ENCODE measurements at places on chromosomes 6 and 20.

GRCh38 chr20:4555188-4555890 is 166.4 kb upstream of the PRND start:
- DNase-seq, result peak; percentile 56

GRCh38 chr6:168950858-168951214 is 302.8 kb downstream of the THBS2 start:
- no peak for DNase-seq

GRCh38 chr6:63600136-63600535 is 27.9 kb downstream of the LOC128125822 start:
- no peak for DNase-seq

- no peak for DNase-seq
These were observed 78.7 kb upstream of the TMEM30A start for GRCh38 chr6:75363304-75363703.

- peak; percentile 94 for DNase-seq
These were observed 70.2 kb downstream of the LYRM4 start for GRCh38 chr6:5190507-5190906.

DNA sequence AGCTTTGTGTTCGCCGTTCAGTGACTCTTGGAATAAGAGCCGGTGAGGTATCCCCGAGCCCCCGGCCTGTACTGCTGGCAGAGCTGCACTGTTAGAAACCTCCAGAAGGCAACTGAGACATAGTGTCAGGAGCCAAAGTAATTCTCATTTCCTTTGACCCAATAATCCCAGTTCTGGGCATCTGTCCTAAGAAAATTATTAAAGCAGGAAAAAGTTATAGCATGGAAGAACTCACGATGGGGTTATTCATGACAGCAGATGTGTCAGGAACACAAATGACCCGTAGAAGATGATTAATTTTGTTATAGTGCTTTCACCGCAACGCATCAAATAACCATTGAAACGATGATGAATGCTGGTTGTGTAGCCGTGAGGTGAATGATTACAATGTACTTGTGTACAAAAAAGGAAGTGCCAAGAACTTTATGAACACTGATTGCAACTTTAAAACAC is 20.3 kb downstream of the CYP21A2 start:
- DNase-seq, result peak; percentile 28

GRCh38 chr20:23205211-23205610 is 119.1 kb upstream of the CD93 start:
- no peak for DNase-seq

- no peak for DNase-seq
These were observed 23.2 kb downstream of the HLA-A start for GRCh38 chr6:29965563-29965872.

DNA sequence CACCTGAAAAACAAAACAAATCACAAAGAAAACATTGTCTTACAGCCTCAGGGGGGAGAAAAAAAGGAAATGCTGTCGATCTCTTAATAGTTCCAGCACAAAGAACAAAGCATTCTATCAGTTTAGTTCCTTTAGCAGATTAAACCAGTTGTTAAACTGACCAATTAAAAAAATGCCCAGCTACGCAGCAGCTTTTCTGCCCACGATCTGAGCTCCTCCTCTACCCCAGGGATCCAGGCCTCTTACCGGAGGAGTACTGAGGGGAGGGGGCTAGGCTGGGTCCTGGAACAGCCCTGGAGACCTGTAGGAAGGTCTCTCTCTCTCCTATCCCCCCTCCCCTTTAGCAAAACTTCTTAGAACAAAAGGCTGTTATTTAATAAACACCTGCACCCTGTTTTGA is 13.4 kb downstream of the PTK7 start:
- DNase-seq, result no peak

GRCh38 chr6:52510213-52510562 is 66.7 kb downstream of the TRAM2 start:
- no peak for DNase-seq

- no peak for DNase-seq
These were observed 16.9 kb upstream of the MRGBP start for GRCh38 chr20:62779417-62779685.

- DNase-seq, result no peak
These were observed 7.1 kb downstream of the VEGFA start for GRCh38 chr6:43776799-43777776.

DNA sequence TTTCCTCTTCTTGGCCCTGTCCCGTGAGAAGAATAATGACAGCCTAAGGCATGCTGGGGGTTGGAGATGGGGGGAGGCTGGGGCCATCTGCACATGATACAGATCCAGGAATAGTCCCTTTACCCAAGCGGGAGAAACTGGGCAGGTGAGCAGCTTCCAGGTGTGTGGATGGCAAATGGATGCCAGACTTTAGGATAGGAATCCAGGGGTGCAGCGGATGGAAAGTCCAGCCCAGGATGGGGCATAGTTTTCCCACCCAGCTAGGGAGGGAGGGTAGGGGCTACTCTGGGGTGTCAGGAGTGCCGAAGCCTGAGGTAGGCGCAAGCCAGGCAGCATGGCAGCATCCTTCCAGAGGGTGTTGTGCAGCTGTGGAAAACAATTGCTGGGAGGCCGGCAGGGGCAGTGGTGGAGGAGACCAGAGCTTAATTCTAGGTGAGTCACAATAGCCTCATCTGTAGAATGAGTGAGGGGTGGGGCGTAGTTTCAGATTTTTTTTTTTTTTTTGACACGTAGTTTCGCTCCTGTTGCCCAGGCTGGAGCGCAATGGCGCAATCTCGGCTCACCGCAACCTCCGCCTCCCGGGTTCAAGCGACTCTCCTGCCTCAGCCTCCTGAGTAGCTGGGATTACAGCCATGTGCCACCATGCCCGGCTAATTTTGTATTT is 15.4 kb upstream of the FAM110A start:
- no peak for DNase-seq

DNA sequence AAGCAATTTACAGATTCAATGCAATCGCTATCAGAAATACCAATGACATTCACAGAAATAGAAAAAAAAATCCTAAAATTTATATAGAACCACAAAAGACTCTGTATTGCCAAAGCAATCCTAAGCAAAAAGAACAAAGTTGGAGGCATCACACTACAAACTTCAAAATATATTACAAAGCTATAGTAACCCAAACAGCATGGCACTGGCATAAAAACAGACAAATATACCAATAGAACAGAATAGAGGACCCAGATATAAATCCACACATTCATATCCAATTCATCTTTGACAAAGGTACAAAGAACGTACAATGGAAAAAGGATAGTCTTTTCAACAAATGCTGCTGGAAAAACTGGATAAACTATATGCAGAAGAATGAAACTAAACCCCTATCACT is 11.6 kb upstream of the NELFCD start:
- DNase-seq, result no peak

GRCh38 chr6:3336066-3336786 is 77.5 kb downstream of the PSMG4 start:
- no peak for DNase-seq

GRCh38 chr6:107082045-107082444 is 33.3 kb downstream of the BEND3 start:
- DNase-seq, result peak; percentile 7

DNA sequence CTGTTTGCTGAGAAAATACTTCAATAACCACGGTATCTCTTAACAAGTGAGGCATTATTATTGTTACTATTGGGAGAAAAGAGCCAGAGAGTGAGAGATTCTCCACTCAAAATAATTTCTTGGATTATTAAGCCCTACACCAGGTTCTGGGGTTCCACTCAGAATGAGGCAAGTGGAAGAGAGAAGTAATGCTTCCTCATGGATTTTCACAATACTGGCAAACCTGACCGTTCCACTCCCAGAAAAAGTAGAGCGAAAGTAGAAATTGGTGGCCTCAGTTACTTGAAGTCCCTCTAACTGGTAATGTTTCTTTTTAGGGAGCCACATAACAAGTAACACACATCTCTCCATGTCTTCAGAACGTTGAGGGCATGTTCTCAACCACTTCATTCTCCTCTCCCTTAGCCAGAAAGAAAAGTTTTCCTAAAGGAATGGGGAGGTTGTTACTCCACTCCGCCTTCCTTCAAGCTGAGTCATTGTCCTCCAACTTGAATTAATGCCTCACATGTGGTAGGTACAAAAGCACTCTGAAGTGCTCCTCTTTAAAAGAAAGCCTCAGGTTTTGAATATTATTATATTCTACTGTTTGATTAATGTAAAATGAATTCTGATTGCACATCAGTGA is 1.9 kb downstream of the BAG2 start:
- peak; percentile 84 for DNase-seq

- no peak for DNase-seq
These were observed 12.1 kb upstream of the TGM6 start for GRCh38 chr20:2368621-2369020.

GRCh38 chr6:45677381-45678284 is 299.9 kb upstream of the SUPT3H start:
- peak; percentile 79 for DNase-seq

- DNase-seq, result no peak
These were observed 110.2 kb downstream of the DACT2 start for GRCh38 chr6:168209420-168209819.

DNA sequence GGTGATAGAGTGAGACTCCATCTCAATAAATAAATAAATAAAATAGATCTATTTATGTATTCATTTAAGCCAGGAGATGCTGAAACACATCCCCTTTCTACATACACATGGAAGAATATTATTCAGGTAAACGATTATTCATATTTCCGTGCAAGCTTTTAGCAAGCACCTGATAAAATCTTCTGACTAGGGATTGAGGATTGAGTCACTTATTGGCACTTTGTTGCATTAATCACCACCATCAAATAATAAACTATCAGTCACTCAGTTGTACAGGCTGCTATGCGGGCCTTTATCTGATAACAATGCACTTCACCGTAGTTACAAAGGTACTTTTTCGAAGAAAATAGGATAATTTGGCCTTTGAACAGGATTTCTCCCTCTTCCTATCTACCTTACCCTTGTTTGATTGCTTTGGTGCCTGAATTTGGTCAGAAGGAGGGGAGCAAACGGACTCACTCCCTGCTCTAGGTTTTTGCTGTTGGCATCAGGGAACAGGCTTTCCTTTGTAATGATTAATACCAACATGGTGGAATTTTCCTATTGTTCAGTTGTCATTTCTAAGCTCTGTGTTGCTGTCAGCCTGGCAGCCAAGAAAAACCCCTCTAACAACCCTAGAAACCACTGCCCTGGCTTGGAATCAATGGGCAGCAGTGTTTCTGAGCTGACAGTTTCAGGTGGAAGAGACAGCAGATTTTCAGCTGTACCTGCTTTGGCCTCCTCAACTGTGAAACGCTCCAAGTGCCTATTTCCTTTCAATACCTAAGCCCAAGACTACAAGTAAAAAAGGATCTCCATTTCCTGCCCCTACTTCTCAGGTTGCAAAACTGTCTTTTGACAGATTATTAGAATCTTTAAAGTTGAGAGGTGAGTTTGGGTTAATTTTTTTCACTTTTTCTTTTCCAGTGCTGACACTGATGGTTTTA is 63.0 kb downstream of the MYB start:
- DNase-seq, result no peak

DNA sequence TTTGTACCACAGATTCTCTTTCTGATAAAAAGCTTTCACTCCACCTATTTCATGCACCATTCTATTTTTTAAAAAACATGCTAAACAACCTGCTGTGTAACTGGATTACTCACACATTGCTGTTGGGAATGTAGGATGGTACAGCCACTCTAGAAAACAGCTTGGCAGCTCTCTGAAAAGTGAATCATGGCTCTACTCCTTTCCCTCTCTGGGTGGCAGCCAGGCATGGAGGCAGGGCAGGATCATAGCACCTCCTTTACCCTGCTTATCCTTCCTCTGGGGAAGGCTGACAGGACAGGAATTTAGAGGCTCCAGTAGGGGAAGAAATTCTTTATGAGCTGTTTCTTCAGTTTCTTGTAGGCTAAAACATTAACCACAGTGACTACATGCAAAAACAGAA is 6.7 kb upstream of the VNN2 start:
- peak; percentile 87 for DNase-seq

- no peak for DNase-seq
These were observed 715.6 kb upstream of the NRSN1 start for GRCh38 chr6:23410439-23410838.

- DNase-seq, result peak; percentile 51
These were observed 290.4 kb downstream of the GRIK2 start for GRCh38 chr6:101683884-101684283.

DNA sequence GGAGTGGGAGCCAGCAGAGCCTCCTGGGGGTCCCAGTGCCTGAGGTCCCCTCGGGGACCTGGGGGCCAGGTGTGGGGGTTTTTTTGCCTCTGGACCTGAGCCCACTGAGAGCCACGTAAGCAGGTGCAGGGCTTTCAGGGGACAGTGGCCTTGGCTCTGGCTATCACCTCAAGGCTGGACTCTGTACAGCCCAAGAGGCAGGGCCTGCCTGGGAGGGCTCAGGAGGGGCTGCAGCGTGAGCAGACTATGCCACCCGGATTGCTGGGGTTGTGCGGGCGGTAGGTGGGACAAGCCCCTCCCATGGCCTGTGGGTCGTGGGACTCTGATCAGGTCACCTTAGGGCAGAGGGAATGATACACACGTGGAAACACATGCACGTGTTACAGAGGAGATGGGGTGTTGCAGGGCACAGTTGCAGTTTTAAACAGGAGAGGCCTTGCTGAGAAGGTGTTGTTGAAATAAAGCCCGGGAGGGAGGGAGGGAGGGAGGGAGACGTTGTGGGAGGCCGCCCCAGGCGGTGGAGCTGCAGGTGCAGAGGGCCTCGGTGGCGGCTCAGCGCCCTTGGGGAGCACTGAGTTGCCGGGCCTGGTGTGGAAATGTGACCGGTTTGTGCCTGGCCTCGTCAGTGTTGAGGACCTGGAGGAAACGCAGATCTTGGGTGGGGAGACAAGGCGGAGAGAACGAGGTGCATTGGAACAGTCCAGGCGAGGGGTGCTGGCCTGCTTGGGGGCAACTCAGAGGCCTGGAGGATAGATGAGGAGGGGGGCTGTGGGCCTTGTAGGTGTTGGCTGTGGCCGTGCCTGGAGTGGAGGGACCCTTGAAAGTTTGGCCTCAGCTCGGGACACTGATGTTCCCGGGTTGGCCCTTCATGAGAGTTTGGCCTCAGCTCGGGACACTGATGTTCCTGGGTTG is 2.3 kb downstream of the TCEA2 start:
- DNase-seq, result no peak

- no peak for DNase-seq
These were observed 166.0 kb upstream of the PLN start for GRCh38 chr6:118382126-118382525.

GRCh38 chr6:24522228-24523176 is 27.7 kb downstream of the ALDH5A1 start:
- DNase-seq, result no peak

GRCh38 chr6:56956491-56956890 is 1.6 kb downstream of the BEND6 start:
- no peak for DNase-seq

DNA sequence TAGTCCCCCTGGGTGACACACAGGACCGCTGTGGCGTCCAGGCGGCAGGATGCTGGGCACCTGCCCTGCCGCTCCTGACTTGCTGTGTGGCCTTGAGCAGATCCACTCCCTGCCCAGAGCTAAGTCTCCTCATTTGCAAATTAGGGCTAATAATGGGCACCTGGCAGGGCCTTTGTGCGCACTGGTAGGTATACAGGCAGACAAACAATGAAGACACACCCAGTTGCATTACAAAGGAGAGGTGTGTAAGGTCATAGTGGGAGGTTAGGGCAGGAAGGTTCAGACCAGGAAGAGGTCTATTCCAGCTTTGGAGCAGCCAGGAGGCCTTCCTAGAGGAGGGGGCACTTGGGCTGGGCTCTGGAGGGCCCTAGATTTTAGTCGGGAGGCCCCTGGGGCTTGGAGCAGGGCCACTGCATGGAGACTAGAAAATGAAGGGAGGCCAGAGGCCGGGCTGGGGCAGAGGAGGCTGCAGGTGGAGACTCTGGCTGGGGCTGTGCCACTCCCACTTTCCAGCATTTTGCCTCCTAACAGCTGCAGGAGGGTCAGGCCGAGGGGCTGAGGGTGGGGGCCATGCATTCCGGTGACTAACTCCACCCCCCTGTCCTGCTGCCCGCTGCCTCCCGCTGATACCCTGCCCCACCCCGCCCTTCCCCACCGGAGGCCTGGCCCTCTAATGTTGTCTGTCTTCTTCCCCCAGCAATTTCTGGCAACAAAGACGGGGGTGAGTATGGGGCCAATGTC is 28.5 kb downstream of the MYH7B start:
- DNase-seq, result no peak

Data from fibroblast of upper back skin (primary cell).